ENCODE measurements at places on chromosomes 5 and 9.

GRCh38 chr9:3795556-3795955 lies 269.8 kb upstream of the RFX3 start:
- DNase-seq = no peak

GRCh38 chr9:90870621-90871326 lies 69.2 kb downstream of the SYK start:
- DNase-seq = peak; percentile 75

- peak; percentile 66 for DNase-seq
Measured at GRCh38 chr5:175325681-175326080, 118.3 kb downstream of the DRD1 start.

GRCh38 chr9:16152276-16153101 lies 599.6 kb downstream of the CCDC171 start:
- DNase-seq = no peak

- peak; percentile 6 for DNase-seq
Measured at GRCh38 chr5:123455640-123456039, 32.4 kb upstream of the CEP120 start.

GRCh38 chr5:163504079-163504931 lies 1.1 kb upstream of the MAT2B start:
- DNase-seq = peak; percentile 58

- peak; percentile 55 for DNase-seq
Measured at GRCh38 chr9:72315510-72316311, 49.3 kb downstream of the ZFAND5 start.

GRCh38 chr5:43839218-43839617 lies 236.2 kb downstream of the NNT start:
- DNase-seq = no peak

GRCh38 chr9:86945728-86946200 lies 1.5 kb downstream of the GAS1 start:
- no peak for DNase-seq

DNA sequence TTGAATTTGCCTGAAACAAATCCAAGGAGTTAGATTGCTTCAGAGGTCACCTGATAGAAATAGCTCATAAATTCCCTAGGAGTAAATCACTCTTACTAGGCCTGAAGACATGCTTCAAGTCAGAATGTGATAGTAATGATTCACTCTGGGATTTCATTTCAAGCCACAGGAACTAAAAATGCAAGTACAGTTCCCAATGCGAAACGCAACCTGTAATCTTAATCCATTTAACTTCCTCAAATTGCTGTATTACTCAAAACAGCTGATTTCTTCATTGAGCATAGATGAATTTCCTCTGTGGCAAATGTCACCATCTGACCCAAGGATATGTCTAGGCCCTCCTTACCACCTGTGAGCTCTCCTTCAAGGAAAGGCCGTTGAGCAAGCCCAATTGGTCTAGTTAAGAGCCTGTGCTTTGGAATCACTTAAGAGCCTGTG lies 32.1 kb upstream of the IL6ST start:
- DNase-seq = no peak

DNA sequence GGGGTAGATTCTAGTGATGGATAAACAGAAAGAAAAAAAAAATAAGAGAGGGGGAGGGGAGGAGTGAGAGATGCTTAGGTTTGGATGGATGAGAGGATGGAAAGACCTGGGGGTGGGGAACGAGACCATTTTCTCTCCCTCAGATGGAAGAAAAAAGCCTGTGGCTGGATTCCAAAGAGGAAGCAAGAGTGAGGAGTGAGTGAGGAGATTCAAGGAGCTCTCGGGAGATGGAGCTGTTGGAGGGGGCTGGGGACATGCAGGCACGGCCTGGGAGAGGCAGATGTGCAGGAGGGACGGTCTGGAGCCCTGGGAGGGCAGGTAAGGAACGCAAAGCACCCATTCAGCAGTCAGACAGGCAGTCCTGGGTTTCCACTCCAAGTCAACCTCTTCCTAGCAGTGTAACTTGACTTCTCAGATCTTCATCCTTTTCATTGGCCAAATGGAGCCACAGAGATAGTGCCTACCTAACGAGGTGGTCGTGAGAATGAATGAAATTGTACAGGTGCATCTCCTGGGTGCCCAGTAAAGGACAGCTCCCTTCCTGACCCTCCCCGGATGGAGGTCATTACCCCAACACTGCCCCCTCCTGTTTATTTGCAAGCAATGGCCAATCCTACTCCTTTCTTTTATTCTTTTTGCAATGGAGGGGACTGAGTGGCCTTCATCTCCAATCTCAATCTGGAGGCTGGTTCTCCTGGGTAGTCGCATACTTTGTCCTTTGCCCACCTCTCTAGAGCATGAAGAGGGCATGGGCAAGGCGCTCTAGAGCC lies 52.2 kb downstream of the PCDH1 start:
- peak; percentile 60 for DNase-seq

- DNase-seq = no peak
Measured at GRCh38 chr5:42621662-42622061, 135.0 kb upstream of the CCDC152 start.

DNA sequence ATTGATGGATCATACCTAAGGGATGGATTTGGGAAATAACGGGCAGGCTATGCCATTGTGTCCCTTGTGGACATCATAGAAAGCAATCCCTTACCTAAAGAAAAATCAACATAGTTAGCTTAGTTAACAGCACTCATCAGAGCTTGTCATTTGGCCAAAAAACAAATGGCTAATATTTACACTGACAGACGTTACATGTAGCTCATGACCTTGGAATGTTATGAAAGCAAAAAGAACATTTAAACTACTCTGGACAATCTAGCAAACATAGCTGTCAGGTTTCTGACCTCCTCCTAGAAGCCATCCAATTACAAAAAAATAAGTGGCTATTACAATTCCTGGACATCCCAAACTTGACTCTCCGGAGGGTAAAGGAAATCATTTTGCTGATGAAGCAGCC lies 23.8 kb downstream of the TMEM232 start:
- no peak for DNase-seq

DNA sequence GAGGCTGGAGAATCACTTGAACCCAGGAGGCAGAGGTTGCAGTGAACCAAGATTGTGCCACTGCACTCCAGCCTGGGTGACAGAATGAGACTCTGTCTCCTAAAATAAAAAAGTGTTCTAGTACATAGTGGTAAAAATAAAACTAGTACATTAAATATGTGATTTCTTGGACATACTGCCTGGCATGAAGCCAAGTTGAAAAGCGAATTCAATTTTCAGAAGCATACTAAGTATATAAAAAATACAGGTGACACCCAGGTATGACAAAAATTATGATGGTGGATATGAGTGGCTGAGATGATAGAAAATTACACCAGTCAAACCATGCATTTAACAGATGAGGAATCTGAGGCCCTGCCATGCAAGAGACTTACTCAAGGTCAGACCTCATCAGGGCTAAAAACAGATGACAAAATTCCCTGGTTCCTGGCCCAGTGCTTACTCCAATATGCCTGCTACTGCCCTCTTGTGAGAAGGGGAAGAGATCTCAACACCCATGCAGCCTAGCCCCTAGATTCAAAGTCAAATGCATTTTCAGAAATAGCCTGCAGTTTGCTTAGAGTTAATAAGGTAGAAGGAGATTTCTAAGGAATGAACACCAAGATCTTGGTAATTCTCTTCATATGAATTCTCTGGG lies 46.6 kb upstream of the GNPDA1 start:
- DNase-seq = no peak

GRCh38 chr5:11791792-11792191 lies 112.5 kb downstream of the CTNND2 start:
- peak; percentile 43 for DNase-seq

GRCh38 chr9:113990570-113990907 lies 87.6 kb downstream of the AMBP start:
- no peak for DNase-seq

- DNase-seq = no peak
Measured at GRCh38 chr5:35899800-35900199, 38.6 kb downstream of the CAPSL start.

DNA sequence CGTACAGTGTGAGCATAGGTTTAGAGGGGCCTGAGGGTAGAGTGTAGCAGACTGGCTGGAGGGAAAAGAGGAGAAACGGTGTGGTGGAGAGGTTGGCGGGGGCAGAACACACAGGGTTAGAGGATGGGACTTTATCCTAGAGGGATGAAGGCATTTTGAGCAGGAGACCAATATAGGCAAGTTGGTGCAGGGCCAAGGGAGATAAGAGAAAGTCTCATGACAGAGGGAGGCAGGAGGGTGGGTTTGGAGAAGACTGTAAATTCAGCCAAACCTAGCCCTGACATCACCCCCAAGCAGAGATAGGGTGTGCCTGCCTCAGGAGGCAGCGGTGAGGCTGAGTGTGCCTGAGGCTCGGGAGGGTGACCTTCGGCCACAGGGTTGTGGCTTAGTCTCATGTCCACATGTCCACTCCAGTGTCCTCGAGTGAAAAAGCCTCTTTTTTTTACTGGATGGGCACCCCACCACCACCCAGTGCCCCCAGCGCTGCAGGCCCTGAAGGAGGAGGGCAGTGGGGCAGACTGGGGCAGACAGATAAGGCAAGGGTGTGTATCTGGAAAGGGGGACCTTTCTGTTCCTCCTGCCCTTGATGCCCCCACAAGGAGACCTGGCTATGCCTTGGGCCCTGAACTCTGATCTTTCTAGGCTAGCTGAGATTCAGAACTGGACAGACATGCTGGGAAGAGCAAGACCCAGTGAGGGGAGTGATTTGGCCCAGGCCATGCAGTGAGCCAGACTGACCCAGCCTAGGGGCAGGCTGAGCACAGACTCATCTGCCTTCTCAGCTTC lies 108.7 kb downstream of the RGS3 start:
- DNase-seq = no peak

- DNase-seq = peak; percentile 98
Measured at GRCh38 chr5:163437309-163438182, at the start of gene CCNG1. CCNG1 (plus strand) TSS chr5:163437595; CDS start chr5:163439257, 1,662 bp downstream.

- no peak for DNase-seq
Measured at GRCh38 chr9:81868145-81868544, 60.1 kb upstream of the SPATA31D4 start.

DNA sequence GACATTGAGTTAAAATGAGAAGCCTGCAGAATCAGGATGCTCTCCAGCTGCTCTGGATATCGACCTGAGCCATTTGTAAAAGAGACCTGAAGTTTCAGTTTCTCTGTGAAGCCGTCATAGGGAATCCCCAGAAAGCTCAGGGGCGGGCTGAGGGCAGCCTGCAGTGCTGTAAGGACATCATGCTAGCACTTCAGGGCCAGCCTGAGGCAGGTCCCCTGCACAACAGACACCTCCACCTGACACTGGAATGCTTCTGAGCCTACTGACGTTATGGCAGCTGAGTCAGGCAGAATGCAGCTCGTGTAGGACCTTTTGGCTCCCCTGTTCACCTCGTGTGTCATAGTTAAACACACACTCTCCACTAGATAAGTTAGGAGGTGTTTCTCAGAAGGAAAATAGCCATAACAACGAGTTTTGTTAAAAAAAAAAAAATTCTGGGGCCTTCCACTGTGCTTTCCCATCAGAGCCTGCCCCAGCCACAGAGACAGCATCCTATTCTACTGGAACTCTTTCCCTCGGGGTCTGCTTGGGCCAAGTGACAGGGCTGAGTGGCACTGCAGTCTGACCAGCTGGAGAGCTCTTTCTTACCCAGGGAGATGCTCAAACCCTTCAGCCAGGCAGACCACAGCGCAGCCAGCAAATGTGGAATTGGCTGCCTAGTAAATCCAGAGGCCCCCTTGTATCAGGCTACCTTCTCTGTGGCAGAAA lies 354.9 kb downstream of the DIRAS2 start:
- DNase-seq = peak; percentile 3

DNA sequence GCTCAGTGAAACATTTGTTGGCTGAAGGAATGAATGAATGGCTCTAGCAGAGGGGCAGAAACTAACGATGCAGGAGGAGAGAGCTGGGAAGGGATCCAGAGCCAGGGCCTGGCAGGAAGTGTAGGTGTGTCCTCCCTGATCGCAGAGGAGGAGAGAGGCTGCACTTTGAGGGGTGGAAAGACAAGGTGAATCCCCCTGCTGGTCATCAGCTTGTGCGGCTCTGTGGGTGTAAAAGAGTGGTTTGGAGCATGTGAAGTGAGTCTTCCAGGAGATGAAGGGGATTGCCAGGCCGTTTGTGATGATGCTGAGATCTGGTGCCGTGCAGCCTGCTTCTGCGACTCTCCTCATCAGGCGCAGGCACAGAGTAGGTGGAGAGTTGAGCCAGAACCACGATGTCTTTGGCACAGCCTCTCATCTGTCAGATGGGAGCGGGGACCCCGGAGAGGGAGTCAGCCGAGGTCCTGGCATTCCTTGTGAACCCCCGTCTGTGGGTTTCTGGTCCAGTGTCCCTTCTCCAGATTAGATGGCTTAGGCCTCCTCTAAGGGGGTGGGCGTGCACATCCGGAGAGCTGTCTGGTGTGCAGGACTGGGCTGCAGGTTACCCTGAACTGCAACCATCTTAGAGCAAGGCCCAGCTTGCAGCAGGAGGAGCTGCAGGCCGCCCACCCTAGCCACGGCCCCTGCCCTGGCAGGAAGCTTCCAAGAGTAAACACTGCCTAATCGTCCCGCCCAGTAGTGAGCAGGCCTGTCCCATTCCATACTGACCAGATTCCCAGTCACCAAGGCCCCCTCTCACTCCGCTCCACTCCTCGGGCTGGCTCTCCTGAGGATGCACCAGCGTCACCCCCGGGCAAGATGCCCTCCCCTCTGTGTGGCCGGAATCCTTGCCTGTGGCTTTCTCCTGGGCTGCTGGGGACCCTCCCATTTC lies at the start of gene ADAMTS13:
TSS of gene ADAMTS13 (plus strand) at position 753 of the 928 bp plus-strand sequence. CDS start at position 830, 77 bp downstream.
- peak; percentile 32 for DNase-seq

DNA sequence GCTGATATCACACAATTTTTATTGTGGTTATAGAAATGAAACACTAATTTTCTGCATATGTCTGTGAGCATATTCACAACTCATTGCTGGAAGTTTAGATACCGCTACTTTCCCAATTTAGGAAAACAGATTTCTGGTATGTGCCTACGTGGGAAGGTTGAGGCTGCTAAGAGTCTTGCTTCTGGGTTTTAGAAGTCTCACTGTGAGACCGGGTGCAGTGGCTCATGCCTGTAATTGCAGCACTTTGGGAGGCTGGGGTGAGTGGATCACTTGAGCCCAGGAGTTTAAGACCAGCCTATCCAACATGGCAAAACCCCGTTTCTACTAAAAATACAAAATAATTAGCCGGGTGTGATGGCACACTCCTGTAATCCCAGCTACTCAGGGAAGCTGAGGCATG lies 39.6 kb downstream of the UBAP1 start:
- no peak for DNase-seq

DNA sequence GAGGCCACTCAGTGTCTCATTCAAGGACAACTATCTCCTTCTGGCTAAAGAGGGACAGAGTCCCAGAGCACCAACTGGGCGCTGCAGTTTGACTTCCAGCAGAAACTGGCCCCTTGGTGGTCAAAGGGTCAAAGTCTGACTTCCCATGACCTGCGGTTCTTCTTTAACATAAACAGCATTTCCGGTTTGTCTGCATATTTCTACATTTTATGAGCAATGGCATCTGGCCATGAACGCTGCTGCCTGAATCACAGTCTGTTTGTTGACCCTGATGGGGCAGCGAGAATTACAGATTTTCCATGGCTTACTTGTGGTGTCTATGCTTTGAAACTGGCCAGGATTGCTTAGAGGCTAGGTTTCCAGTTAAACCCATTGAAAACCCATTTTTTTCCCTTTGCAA lies 1.3 kb downstream of the TNFSF15 start:
- DNase-seq = peak; percentile 63

GRCh38 chr9:24118190-24118589 lies 292.1 kb upstream of the ELAVL2 start:
- DNase-seq = peak; percentile 51
